ENCODE measurements at places on chromosomes 7 and 10.

- no peak for DNase-seq
Measured at GRCh38 chr7:48782511-48782910, 141.8 kb upstream of the CDC14C start.

GRCh38 chr10:79254333-79255006 is 92.8 kb upstream of the PPIF start:
- DNase-seq, result no peak

- no peak for DNase-seq
Measured at GRCh38 chr10:125548356-125548755, 134.6 kb downstream of the TEX36 start.

DNA sequence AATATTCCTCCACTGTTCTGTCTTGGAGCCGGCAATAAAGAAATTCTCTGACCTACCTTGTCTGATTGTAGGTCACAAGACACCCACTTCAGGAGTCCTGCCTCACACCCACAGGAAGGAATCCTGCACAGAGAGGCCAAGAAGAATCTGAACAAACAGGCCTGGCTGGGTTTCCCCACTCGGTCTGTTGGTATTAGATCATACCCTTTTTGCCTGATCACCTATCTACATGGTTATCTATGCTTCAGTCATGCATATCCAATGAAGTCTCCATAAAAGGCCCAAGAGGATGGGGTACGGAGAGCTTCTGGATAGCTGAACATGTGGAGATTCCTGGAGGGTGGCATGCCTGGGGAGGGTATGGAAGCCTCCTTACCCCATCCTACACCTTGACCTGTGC is 12.3 kb downstream of the OGDH start:
- no peak for DNase-seq

GRCh38 chr10:96720422-96721206 is at the start of gene PIK3AP1:
Gene PIK3AP1 (minus strand): TSS chr10:96720514. CDS start chr10:96720394, 120 bp downstream.
- DNase-seq, result peak; percentile 67

DNA sequence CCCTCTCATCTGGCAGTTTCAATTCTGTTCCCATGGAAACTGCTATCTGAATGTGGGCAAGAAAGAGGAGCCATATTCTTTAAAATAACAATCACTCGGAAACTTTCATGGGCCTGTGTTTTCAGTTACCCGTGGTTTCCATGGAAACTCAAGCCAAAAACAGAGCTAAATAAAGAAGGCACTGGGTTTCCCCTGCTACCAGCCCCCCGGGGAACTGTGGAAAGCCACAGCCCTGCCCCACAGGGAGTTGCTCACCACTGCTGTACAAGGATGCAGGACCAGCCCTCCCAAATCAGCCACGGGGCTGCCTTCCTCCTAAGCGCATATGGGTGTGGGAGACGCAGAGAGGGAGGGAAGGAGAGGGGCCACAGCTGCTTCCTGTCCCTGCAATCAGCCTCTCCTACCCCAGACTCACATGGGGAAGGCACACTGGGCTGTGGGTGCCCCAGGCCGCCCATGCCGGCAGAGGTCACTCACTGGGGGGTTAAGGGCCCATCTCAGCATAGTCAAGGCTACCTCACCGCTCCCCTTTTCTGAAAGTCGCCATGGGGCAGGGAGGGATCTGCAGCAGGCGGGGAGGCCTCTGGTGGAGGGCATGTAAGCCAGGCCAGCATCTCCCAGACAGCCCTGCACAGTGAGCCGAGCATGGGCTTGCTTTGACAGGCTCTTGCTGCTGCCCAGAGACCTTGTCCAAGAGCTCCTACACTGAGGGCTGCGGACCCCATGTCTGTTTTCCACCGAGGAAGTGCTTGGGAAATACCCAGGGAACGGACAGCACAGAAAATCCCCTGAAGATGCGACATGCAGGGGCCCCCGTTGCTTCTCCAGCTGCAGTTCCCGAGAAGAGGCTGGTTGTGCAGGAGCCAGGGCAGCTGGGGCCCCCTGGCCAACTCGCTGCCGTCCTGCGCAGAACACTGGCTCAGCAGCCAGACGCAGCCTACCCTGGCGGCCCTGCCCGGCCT is 157.3 kb upstream of the PPP2R2D start:
- peak; percentile 83 for DNase-seq

GRCh38 chr10:24240041-24240751 is 31.3 kb downstream of the KIAA1217 start:
- DNase-seq, result no peak

GRCh38 chr10:124071141-124071540 is 22.3 kb downstream of the CHST15 start:
- DNase-seq, result no peak

- DNase-seq, result no peak
Measured at GRCh38 chr10:126022841-126023240, 126.5 kb downstream of the FANK1 start.

DNA sequence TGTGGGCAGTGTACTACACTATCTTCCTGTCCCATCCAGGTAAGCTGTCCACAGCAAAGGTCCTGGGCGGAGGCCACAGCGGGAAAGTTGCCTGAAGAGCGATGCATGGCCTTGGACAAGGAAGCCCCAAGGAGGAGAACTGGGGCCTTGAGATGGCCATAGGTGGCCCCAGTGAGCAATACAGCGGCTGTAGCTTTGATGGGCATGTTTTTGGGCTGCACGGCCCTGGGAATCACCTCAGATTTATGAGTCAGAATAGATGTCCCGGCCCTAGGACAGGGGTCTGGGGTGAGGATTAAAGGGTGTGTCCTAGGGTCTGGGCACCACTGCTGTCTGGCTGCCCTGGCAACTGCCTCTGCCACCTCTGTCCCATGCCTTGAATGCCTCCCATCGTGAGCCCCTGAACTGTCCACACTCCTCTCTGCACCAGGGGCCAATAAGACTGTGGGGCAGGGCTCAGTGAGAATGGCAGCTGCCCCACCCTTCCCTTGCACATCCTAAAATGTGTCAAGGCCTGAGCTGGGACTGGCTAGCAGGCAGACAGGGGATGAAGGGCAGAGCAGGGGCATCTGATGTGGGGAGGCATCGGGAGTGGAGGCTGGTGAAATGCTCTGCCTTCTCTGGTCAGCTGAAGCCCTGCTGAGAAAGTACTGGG is 9.4 kb upstream of the IRF5 start:
- DNase-seq, result no peak

DNA sequence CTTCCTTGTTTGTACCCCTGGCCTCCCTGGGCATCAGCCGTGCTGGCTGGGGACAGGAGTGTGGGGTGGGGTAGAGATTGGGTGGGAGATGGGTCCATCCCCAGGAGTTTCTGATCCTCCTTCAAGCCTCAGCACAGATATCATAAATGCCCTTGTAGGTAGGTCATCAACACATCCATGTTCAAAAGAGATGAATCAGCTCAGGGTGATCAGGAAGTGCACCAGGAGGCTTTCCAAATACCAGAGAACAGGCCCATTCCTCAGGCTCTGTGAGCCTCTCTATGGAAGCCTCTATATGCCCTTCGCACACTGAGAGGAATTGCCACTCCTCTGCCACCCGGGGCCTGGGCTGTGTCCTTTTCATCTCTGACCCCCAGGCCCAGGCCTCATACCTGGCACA is 31.9 kb upstream of the ADCYAP1R1 start:
- no peak for DNase-seq

DNA sequence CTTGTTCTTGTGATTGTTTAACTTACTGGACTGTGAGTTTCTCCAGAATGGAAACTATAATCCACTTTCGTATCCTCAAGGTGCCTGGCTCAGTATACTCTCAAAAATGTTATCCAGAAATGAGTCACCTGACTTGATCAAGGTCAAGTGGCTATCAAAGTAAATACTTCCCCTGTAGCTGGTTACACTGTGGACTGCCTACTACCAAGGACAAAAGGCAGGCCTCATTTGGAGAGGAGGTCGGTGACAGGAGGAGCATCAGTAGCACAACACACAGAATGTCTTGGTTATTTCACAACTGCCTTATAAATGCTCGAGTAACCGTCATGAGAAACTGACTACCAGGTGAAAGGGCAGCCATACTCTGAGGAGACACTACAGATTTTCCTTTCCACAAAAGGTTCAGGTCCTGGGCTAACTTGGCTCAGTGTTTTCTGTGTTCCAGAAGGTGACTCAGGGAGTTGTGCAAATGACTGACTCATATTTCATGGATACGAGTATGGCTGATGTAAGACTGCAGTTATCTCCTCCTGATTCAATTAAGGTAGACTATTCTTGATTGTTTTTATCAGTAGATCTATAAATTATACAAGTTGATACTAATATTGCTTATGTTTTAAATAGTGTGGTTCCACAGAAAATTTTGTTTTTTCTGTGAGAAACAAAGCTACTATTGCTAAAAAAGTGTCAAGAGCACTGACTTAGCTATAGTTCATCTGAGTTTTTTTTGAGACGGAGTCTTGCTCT is 4.2 kb upstream of the CCNY start:
- no peak for DNase-seq

GRCh38 chr10:22648547-22648961 is 65.8 kb downstream of the PIP4K2A start:
- DNase-seq, result no peak

GRCh38 chr7:27125986-27126394 is 4.6 kb downstream of the HOXA4 start:
- DNase-seq, result no peak

DNA sequence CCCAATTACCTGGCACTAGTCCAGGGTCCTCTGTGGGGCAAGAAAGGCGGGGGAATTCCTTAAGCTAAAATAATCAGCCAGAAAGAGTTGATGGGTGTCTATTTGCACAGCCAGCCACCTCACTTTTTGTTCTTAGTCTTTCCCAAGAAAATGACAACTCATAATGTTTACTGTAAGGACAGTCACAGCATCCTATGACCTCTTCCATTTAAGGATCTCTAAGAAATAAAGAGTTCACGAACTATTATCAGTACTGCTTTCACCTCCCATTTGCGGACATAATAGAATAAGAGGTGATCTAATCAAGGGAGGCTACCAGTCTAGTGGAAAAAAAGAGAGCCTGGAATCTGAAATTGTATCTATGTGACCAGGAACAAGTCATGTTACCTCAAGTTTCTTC is 72.4 kb upstream of the LRRC17 start:
- DNase-seq, result no peak

DNA sequence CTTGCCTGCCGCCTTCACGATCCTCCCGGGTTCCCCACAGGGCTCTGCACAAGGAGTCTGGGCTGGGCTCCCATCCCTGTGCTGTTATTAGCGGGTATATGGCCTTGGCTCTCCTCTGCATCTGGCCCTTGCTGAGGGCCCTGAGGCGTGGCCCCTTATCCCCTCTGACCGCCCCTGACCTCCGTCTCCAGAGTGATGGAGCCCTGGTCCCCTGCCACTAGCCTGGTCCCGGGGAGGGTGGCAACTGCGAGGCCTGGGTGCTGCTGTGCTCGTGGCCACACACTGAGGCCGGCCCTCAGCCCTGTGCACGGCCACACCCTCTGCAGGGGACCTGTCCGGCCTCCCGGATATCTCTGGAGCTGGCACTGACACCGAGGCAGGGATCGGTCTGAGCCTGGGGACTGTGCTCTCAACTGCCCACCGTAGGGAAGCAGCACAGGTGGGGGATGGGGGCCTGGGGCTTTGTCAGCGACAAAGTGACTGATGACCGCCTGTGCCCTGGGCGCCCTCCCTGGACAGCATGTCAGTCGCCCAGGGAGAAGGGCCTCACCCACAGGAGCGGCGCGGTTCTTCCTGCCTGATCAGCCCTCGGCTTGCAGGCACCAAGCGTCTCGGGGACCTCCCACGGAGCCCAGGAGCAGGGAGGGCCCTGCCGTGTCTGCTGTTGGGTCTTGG is 72.4 kb downstream of the NKX6-2 start:
- no peak for DNase-seq

- DNase-seq, result no peak
Measured at GRCh38 chr7:112283382-112283910, 77.0 kb downstream of the ZNF277 start.

DNA sequence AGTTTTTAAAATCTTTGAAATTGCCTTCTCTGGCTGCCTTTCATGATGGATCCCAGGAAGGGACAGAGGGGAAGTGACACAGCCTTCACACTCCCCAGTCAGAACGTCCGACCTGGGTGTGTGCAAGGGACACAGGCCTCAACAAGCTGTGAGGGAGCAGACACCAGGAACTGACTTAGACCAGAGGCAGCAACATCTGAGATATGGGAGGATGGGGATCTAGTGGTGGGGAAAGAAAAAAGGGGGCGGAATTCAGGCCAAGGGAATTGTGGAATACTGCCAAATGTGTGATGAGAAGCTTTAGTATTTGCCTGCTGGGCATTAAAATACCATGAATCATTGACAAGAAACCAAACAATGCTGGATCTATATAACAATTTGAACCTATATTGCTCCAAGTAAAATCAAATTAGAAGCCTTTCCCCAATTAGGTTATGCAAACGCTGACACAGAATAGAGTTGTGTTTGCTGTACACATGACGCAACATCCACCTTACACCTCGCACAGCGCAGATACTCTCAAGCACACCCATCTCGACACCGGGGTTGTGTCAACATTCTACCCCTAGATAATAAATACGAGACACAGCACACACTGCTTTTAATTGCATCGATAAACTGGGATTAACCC is 17.2 kb upstream of the MNX1 start:
- DNase-seq, result no peak

- no peak for DNase-seq
Measured at GRCh38 chr7:155371331-155371883, 73.7 kb downstream of the INSIG1 start.

DNA sequence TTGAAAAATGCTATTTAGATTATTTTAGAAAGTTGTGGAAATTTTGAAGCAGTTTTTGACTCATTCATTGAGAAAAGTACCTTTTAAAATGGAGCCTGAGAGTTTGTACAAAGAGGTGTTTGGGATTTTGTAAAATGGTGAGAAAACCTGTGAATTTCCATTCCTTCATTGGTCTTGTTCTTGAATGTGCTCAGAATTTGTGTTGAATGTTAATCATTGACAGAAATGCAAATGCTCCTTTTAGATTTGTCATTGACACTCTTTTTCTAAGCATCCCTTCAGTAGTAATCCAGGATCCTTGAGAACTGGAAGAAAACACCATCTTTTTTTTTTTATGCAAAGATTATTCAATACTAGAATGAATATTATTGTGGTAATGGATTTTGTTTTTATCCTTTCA is 74.8 kb downstream of the LCOR start:
- no peak for DNase-seq

DNA sequence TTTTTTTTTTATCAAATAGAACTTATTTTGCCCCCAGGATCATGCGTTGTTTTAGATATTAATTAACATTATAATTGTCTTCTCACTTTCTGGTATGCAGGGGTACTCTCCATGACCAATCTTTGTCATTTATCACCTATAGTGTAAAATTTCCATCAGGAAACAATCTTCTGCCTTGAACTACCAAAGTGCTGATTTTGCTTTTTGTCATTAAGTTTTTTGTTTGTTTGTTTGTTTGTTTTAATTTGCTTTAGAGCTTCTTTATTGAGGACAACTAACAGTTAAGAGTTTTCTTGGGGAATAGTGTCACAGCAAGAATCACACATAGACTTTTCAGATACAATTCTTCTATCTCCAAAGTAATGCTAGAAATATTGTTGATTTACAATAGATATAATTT is 171.2 kb upstream of the PRPS1L1 start:
- DNase-seq, result no peak

DNA sequence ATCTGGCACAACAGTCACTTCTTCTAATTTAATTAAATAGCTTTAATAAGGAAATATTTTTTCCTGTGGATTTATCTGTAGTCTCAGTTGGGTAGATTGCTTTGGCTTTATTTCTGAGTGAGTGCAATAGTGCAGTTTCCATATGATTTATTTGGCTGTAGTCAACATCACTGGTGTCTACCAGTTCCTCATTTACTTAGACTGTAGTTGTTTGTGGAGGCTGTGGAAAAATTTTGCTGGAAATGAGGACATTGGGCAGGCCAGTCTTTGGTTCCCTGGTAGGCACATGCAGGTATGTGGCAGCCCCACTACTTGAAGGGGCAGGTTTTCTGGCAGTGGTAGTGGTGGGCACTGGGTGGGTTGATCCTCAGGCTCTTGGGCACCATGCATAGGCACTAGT is 15.5 kb downstream of the TAS2R40 start:
- DNase-seq, result no peak
